Non-pigmented ciliary epithelial cell (primary cell): ENCODE measurements at places on chromosomes 3 and 15.

GRCh38 chr3:44969828-44970179 is 6.2 kb downstream of the ZDHHC3 start:
- DNase-seq: no peak

- DNase-seq: no peak
Measured at GRCh38 chr3:36175113-36175812, 205.0 kb upstream of the STAC start.

GRCh38 chr3:70855149-70855548 is 542.7 kb upstream of the MDFIC2 start:
- no peak for DNase-seq

DNA sequence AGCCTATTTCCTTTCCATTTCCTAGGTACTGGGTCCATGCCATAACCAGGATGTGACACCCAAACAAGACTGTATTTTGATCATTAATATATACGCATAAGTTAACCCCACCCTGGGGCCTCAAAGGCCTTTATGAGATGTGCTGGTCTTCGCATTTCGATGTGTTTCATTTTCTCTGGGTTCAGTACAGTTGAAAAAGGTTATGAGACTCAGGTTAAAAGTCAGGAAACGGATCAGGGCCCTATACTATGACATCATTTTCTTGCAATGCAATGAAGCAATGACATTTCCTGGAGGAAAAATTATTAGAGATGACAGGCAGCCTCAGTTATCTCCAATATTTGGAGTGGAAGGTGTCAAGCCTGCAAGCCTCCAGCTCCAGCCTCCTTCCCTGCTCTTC is 31.7 kb downstream of the TMEM212 start:
- DNase-seq: no peak

- no peak for DNase-seq
Measured at GRCh38 chr15:88912500-88912921, 668 bp downstream of the MFGE8 start.

- no peak for DNase-seq
Measured at GRCh38 chr3:58576716-58577115, 475 bp downstream of the FAM107A start.

DNA sequence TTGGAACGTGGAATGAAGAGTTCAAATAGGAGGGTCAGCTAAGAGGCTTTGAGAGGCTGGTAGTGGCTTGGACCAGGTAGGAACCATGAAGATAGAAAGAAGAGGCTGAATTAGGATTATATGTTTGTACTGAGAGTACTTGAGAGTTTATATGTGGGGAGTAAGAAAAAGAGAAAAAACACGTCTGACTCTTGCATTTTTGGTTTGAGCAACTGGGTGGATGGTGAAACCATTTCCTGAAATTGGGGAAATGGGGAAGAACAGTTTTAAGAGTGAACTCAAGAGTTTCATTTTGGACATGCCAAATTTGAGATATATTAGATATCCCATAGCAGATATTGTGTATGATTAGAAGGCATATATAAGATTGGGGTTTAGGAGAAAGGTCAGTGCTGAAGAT is 92.9 kb upstream of the TNIK start:
- no peak for DNase-seq

GRCh38 chr3:172692751-172693338 is 18.0 kb downstream of the NCEH1 start:
- no peak for DNase-seq

- peak; percentile 11 for DNase-seq
Measured at GRCh38 chr3:168467115-168467714, 371.5 kb upstream of the GOLIM4 start.

DNA sequence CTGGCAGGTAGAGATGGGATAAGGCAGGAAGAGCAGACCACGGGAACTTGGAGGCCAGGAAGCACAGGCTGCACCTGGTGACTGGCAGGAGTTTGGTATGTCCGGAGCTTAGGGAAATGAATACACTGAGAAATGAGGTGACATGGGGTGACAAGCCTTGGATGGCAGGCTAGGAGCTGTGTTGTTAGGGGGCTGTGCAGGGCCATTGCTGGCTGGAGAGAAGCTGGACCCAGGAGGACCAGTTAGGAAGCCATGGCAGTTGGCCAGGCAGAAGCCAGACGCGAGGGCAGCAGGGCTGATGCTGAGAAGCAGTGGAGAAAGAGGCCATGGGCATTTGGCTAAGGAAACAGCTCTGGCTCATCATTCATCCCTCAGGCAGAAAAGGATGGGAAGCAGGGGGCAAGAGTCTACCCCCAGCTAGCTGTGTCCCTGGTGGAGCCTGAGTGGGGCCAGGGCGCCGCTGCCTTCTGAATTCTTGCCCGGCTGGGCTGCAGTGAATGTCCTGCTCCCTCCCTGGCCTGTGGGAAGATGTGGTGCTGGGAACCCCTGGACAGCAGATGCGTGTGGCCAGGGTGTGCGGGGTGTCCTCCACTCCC is 255.8 kb downstream of the FAM43A start:
- no peak for DNase-seq

DNA sequence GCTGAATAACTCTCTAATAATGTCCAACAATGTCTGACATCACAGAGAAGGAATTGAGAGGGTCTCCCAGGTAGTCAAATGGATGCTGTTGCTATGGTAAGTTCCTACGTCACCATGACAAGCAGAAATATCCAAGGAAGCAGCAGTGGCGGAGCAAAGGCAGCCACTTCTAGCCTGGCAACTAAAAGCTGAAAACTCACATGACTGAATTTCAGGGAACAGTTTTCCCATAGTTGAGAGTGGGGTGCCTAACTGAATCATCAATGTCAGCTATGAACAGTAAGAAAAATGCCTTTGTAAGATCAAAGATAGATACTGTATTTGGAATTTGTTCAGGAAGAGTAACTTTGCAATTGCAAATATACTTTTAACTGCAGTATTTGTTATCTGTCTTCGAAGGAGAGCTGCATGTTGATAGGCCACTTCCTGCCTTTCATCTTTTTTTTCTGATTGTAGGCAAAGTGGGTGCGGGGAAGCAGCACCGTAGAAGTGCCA is 161.7 kb downstream of the BBX start:
- no peak for DNase-seq

GRCh38 chr3:148083526-148084182 is 614.0 kb upstream of the AGTR1 start:
- no peak for DNase-seq

DNA sequence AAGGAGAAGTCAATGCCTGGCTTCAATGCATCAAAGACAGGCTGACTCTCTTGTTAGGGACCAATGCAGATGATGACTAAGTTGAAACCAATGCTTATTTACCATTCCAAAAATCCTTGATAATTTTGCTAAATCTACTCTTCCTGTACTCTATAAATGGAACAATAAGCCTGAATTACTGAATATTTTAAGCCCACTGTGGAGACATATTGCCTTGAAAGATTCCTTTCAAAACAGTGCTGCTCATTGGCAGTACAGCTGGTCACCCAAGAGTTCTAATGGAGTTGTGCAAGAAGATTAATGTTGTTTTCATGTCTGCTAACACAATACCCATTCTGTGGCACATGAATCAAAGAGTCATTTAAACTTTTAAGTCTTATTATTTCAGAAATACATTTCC is 181.0 kb upstream of the CBLB start:
- no peak for DNase-seq

- no peak for DNase-seq
Measured at GRCh38 chr3:59270921-59271320, 221.1 kb upstream of the CFAP20DC start.

- no peak for DNase-seq
Measured at GRCh38 chr15:90529371-90530249, at the start of gene CRTC3. TSS of gene CRTC3 (plus strand) at chr15:90529923. CDS start at chr15:90530072, 149 bp downstream.

- peak; percentile 23 for DNase-seq
Measured at GRCh38 chr3:83514130-83514914, 1444.5 kb upstream of the CADM2 start.

DNA sequence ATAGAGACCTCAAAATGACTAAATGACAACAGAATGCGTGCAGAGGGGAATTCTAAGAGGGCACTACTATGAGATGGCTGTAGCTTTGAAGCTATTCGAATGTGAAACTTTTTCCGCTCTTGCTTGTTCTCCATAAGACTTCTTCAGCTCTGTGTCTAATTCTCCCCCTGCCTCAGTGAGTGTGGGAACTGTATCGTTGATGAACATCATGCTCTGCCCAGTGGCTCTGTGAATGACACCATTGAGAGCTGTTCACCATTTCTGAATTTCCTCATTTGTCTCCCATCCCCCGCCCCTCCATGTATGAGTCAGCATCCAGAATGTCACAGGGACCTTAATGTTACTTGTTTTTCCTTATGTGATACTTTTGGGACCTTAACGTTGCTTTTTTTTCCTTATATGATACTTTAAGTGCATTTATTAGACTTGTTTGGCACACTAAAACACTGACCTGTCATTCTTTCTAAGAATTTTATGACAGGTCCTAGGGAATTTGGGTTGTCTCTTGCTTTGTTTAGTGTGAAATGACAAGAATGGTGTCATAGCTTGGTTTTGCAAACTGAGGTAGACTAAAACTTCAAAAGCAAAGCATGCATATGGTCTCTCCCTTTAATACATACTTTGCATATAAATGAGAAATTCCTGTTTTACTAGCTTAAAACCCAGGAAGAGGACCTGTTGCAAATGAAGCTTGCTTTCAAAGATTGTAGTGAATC is 99.6 kb downstream of the FNDC3B start:
- DNase-seq: no peak

GRCh38 chr3:124779116-124779515 is 48.9 kb downstream of the UMPS start:
- DNase-seq: no peak

DNA sequence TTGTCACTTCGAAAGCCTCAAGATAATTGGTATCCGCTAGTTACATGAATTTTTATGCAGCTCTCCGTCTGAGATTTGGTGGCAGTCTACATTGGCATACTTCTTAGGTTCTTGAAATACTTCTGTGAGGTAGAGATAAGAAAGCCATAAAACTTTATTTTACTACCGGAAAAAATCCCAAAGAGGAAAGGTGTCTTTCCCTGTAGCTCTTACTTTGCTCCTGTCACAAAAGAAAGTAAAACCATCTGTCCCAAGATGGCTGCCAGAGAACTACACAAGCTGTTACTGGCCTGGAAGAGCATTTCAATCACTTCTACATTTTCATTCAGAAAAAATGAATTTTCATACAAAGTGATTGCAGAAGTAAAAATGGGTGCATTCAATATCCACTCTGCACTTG is 214.8 kb upstream of the ST8SIA2 start:
- DNase-seq: no peak
